Amniotic epithelial cell (primary cell): ENCODE measurements at places on chromosomes 7 and 10.

- DNase-seq = no peak
Observed at GRCh38 chr10:98097616-98098015, 36.8 kb upstream of the R3HCC1L start.

- peak; percentile 47 for DNase-seq
Observed at GRCh38 chr10:9222917-9223316, 1168.4 kb downstream of the GATA3 start.

DNA sequence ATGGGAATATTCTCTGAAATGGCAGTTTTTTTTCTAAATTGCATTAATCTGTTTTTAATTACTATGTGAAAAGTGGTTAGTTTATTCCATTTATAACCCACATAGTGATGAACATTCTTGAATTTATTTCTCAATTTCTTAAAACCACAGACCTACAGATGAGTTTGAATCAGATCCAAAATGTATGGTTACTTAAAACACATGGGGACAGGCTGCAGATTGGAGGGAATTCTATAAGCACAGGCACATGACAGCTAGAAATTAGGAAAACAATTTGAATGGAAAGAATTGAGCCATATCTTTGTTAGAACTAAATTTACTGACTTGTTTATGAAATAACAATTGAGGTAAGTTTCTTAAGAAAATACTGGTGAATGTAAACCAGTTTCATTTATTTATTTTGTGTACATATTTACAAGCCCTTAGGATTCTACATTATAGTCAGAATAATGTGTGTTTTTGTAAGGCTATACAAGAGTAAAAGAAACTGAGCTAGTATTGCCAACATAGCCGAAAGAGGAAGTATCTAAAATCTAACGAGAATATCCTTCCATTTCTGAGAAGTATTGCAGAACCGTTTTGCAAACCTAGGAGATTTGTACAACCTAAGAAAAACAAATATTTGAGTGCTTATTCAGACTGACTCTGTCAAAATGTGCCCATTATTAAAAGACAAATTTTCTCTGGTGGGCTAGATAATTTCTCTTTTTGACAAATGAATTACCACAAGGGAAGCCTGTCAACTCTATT is 434.3 kb upstream of the SEMA3D start:
- peak; percentile 7 for DNase-seq

GRCh38 chr7:138032186-138032585 is 30.3 kb upstream of the CREB3L2 start:
- DNase-seq = peak; percentile 10

DNA sequence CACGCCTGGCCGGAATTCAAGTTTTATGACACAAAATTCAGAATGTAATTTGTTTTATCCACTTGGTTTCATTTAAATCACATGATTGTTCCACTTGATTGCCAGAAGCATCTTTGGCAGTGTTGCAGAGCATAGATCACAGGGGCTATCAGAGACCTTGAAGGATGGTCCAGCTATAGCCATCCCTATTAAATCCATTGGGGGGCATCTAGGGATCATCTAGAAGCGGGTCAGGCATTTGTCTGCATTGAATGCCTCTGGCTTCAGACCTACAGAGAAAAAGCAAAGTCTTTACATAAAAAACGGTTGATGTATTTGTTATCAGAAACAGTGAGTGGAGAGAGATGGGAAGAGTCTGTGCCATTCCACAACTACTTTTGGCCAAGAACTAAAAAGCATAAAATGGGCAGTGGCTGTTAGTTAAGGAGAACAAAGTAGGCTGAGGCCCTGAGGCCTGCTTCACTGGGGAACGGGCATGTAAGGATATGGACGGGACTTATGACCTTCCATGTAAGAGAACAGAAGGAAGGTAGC is 146.3 kb downstream of the NXPH1 start:
- no peak for DNase-seq

DNA sequence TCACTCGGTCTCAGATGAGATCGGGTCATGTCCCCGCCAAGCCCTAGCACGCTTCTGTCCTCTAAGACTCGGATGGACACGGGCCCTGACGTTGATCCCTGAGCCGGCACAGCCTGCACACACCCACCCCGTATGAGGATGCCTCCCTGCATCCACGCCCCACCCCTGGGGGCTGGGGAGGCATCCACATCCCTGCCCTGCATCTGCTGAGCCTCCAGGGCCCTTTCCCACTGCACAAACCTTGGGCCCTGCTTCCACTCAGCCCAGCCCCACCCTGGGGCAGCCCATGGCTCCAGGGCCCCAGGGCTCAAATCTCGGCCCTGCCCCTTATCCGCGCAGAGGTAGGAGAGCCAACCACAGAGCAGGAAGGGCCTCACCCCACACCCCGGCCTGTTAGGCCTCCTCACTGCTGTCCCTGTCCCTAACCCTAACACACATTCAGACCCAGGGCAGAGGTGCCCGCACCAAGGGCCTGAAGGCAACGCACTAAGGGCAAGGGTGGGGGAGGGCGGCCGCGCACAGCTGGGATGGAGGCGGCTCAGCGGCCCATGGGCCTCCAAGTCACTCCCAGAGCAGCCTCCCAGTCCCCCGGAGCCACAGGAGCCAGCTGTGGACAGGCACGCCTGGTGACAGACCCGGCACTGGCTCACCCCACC is 9.5 kb upstream of the MICALL2 start:
- no peak for DNase-seq

GRCh38 chr10:59060852-59061251 is 115.6 kb upstream of the PHYHIPL start:
- no peak for DNase-seq

DNA sequence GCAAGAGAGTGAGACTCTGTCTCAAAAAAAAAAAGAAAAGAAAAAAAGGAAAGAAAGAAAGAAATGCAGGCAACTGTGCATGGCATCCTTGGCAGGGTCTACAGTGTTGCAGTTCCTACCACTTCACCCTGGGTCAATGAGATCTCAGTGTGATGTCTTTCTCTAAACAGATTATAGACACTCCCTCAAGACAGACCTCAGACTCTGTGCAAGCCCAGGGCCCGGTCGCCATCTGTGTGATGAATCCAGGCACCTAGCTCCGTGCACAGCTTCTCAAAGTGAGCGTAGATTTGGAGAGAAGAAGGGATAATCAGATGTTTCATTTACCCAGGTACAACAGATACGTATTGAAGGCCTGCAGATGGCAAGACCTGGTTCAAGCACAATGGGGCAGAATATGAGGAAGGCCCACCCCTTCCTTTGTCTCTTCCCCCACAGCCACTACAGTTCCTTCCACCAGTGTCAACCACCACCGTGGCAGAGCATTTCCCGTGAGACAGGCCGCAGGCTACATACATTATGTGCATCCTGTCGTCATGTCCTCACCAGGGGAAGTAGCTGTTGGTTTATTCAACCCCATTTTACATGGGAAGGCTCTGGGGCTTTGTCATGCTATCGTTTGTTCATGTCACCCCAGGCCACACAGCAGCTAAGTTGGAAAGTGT is 471.7 kb upstream of the GALNT17 start:
- no peak for DNase-seq

GRCh38 chr7:13945670-13946069 is 43.8 kb downstream of the ETV1 start:
- DNase-seq = peak; percentile 69

- DNase-seq = no peak
Observed at GRCh38 chr10:130474591-130474990, 338.4 kb downstream of the GLRX3 start.

GRCh38 chr7:130750755-130751154 is 16.7 kb upstream of the KLF14 start:
- no peak for DNase-seq

GRCh38 chr10:5545778-5546710 is 21.3 kb downstream of the CALML3 start:
- DNase-seq = peak; percentile 78

GRCh38 chr7:43163885-43164284 is 51.4 kb downstream of the HECW1 start:
- no peak for DNase-seq

GRCh38 chr10:122659651-122660050 is 40.0 kb downstream of the C10orf120 start:
- DNase-seq = no peak

DNA sequence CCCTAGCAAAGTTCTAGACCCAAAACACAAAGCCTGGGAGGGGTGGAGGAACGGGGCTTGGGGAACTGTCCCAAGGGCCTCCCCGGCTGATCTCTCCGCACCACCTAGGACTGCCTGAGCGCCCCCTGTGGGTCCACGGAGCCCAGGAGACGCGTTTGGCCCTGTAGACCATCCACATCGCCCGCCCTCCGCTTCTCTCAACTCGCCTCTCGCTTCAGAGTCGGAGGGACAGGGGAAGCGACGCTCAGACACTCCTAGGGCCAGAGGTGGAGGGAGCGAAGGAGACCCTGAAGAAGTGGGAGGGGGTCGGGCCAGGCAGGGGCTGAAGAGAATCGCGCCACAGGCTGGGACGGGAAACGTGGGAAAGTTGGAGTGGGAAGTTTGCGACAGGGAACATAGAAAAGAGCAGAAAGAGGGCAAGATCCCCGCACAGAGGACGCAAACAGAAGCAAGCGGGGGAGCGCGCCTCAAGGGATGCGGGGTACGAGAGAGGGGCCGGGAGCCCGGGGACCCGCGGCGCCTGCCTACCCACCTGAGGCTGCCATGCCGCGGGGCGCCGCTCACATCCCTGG is 378 bp downstream of the PIK3AP1 start:
- DNase-seq = no peak

GRCh38 chr7:98165827-98166667 is 45.2 kb upstream of the BHLHA15 start:
- peak; percentile 27 for DNase-seq

GRCh38 chr10:129194181-129194870 is 272.7 kb upstream of the MGMT start:
- DNase-seq = no peak

GRCh38 chr10:127990846-127991542 is 84.1 kb downstream of the PTPRE start:
- DNase-seq = peak; percentile 99

- peak; percentile 42 for DNase-seq
Observed at GRCh38 chr10:124632064-124632531, 112.1 kb downstream of the FAM53B start.

DNA sequence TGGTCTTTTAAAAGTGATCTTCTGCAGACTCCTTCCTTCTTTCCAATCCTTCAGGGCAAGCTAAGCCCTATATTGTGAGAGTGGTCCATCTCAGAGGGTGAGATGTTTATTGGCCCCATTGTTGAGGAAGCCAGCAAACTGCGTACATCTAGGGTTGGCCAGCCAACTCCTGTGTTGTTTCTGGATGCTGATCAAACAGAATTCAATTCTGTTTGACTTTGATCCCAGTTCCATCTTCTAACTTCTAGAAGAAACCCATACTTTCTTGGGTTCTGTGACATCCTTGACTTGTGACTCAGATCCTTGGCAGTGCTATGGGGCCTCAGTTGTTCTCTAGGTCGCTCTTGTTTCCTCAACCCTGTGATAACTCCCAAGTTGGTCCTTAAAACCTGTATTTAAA is 116.2 kb downstream of the LSMEM1 start:
- no peak for DNase-seq

DNA sequence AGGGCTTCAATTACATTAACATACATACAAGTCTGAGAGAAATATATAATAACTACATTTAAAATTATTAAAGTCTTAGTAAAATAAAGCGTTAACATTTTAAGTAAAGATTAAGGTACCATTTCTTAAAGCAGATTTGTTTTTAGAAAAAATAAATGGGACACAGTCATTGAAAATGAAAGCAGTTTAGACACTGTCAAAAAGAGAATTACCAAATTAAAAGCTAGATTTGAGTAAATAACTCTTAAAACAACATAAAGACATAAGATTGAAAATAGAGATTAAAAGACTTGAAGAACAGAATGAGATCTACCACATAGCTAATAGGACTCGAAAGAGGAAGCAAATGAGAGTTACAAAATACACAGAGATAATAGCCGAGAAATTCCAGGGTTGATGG is 562.2 kb upstream of the FOXK1 start:
- DNase-seq = no peak

DNA sequence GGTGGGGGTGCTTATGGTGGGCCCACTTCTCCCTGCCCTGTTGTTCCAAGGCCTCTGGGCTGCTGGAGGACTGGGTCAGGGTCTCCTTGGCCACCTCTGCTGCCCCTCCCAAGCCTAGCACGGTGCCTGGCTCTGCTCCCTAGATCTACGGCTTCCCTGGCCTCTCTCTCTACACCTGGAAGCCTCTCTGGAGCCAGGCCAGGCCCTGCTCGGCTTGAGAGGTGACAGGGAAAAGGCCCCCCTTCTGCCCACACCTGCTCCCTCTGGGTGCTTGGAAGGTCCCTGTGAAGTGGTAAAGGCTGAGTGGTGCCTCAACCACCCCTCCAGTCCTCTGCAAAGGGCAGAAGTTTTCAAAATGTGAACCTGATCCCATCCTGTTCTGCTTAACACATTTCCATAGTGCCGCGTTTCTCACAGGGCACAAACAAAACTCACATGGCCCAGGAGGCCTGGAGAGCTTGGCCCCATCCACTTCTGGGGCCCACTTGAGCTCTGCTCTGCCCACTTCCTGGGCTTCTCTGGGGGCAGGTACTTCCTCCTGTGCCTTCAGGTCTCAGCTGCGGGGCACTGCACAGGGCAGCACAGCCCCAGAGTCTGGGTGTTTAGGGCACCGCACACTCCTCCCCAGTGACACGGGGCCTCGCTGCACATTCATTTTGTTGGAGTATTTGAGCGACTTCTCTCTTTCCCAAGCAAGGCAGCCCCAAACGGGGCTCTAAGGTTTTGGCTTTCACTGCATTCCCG is 169.9 kb downstream of the PIP4K2A start:
- no peak for DNase-seq

GRCh38 chr7:120740348-120740747 is 117.6 kb downstream of the TSPAN12 start:
- DNase-seq = no peak

DNA sequence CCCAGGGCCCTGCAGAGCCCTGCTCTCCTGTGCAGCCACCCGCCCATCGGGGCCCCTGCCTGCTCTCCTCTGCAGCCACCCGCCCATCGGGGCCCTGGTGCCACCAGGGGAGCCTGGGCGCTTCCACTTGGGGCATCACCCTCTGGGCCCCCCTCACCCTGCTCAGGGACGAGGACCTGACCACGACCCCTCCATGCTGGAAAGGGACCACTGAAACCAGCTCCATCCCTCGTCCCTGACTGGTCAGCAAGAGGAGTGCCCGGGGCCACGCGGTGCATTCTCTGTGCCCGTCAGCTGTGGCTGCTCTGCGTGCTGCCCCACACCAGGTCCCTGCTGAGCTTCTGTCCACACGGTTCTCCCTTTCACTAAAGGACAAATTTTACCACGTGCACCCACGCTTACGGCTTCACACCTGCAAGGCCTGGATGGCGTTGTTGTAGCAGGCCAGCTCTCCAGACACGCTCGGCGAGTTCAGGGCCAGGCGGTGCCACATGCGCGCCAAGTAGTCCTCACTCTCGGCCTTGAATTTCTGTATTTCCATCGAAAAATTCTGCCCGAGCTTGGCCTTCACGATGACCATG is 57.6 kb downstream of the CFAP46 start:
- no peak for DNase-seq

DNA sequence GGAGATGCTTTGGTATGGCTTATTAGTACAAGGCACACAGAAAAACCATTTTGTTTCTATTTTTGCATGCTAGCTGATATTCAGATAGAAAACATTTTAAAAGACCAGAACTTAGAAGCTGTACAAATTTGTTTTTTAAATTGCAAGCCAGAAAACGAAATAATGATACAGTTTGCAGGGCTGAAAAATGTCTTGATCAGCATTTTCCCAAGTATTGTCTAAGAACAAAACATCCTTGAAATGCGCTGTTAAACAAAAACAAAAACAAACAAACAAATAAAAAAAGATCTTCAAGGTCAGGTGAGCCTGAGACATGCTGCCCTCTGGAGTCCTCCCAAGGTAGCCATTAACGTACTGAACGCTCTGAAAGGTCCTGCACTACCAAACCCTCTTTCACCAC is 98.3 kb downstream of the VIM start:
- no peak for DNase-seq
